ENCODE measurements at places on chromosomes 6 and 20. TPM values are rescaled to one million over a fixed set of nuclear protein-coding genes. Genes with fewer than 3 reads are reported as not detected.

GRCh38 chr6:53724501-53724900 is 58.9 kb upstream of the KLHL31 start:
- DNase-seq = no peak

DNA sequence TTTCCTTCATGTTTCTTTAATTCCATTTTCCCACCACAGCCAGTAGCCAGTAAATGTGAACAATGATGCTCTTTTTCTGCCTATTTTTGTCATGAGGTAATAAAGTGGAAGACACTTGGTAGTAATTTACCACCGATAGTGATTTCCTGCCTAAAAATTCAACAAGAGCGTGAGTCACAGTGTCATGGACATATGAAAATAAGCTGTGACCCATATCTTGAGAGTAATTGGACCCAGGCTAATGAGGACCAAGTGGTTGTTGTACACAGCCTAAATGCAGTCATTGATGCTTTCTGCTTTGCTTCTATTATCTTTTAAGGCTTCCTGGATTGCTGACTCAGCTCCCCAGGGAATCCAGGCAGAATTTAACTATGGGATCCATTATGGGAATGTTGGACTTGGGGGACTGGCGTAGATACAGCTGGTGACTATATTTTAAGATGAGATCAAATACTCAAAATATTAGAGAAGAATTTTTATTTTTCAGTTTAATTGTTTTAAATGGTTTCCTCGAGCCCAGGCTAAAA is 265.9 kb upstream of the FERMT1 start:
- no peak for DNase-seq

GRCh38 chr6:44203955-44204354 is 12.8 kb upstream of the MYMX start:
- no peak for DNase-seq

DNA sequence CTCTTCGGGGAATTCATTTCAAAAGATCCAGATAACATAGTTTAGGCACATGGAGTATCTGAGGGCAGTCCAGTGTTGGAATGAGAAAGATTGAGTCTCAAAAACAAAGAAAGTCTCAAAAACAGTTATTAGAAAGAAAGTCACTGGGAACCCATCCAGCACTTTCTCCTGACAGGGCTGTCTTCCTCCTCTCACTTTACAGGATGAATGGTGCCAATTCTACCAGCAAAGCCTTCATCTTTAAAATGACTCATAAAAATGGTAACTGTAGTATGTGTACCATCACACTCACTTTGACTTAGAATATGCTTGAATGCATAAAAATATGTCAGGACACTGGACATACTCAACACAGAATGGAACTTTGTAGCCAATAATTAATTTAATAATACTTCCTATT is 71.3 kb downstream of the SLC22A3 start:
- DNase-seq = no peak

Gene LY6G6D
- not detected for total RNA-seq

Gene PRKN
- total RNA-seq = 11.9 TPM

Gene NFATC2
- total RNA-seq = 5.8 TPM
